SIG-M5 (cell line): ENCODE measurements at places on chromosomes 5 and 9.

DNA sequence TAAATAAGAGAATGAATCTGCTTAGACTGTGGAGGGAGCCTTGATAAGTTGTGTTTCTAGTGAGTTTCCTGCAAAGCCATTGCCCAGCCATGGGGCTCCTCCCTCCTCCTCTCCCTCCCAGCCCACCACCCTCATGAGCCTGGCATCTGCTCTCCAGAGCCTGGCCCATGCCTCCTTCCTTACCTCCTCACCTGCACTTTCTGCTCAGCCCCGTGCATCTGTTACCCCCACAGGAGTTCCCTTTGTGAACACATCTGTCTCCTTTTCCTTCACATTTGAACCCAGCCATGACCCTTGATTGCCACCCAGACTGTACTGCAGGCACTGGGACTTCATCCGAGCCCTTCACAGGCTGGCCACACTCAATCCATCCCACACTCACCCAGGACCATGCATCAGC is 395.6 kb downstream of the IRX2 start:
- DNase-seq = no peak

DNA sequence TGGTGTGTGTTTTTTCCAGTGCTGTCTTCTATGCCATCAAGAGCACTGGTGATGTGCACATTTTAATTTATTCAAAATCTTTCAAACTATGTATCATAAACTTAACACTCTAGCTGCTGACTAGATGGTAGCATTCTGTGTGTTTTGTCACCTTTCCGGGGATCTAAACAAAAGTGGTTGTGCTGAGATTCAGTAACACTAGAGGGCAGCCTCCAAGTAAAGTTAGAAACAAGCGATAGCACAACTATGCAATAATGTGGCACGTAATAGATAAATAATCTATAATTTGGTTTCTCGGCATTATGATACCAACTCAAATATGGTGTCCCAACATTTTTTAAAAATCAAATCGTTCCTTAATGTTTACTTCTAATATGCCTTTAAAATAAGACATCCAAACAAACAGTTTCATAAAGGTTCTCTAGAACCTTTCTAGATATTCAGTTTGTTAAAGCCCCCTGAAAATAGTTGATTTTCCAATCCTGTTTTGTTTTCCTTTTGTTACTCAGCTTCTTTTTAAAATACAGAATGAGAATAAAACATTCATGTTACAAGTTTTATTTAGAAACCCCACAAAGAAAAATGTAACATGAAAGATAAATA is 16.9 kb downstream of the SEMA6A start:
- DNase-seq = no peak

DNA sequence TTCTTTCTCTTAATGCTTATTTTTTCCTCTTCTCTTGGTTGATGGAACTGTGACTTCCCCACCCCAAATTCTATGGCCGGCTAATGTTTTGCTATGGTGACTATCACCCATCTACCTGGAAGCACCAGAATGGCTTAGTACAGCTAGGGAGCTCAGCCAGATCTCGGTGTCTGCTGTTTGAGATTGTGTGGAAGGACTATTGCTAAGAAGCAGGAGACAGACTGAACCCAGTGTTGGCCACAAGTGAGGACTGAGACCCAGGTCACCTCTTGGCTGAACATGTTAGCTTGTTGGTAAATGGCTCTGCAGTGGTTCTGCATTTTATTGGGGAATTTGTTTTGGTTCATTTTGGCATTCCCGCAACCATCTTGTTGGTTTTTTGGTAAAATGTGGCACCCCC is 2.7 kb downstream of the PRRC2B start:
- no peak for DNase-seq

GRCh38 chr9:19496321-19497050 is 87.7 kb downstream of the ACER2 start:
- DNase-seq = no peak

DNA sequence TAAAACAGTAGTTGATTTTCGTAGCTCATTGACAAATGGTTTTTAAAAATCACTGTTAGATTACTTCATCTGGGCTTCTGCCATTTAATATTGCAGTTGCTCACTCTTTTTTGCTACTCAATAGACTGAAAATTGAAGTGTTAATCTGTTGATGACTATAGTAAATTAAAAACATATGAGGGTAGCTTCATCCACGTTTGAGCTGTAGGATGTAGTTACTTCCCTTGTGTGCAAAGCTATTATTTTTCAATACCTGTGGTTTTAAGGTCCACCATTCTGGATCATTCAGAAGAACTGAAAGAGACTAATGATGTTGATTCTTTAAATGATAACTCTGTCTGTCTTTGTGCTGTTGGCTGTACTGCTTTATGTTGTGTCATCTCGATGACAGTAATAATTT is 74.7 kb downstream of the LNPEP start:
- no peak for DNase-seq

GRCh38 chr9:91904588-91905236 is 45.3 kb downstream of the ROR2 start:
- no peak for DNase-seq

GRCh38 chr5:14208071-14209021 is 65.2 kb downstream of the TRIO start:
- DNase-seq = no peak

DNA sequence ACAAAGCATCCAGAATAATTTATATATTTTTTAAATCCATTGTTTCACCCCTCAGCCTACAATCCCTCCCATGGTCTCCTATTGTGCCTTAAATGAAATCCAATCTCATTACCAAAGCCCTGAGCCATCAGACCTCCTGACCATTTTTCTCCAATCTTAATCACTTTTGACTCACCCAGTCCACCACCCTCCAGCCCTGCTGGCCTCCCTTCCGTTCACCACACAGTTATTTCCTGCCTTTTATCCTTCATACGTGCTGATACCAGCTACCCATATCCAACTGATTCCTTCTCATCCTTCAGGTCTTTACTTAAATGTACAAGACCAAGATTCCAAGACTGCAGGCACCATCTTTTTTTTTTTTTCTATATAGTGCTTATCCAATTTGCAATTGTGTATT is 1026.7 kb upstream of the DMAC1 start:
- no peak for DNase-seq

DNA sequence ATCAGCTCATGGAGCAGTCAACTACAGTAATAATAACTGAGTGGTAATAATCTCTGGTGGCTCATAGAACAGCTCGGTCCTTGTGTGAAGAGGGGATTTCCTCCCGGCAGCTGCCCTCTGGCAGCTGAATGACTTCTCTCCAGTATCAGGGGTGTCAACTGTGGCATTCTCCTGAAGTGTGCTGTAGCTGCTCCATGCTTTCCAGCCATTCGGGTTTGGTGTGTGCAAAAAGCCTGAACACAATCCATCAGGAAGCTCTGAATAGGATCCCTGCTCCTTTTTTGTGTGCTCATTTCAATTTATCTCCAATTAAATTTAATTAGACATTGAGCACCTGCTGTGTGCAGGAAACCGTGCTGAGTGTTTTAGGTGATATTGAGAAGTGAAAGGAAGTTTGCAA is 59.8 kb upstream of the BARX1 start:
- DNase-seq = no peak

DNA sequence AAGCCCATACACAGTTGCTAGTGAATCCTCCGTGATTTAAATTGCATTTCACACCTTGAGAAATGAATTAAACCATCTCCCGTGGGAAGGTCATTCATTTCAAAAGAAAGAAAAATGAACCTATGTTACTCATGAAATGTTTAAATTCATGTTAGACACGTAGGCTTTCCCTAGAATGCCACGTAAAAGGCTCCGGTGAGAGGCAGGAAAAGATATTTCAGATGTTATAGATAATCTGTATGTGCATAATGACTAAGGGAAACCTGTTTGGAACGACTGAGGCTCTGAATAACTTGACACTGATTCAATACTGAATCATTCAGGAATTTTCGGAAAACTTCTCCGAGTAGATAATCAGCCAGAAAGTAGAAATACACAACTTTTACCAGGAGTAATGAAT is 134.3 kb upstream of the ICE1 start:
- no peak for DNase-seq

- DNase-seq = no peak
Observed at GRCh38 chr9:27184556-27185351, 75.7 kb downstream of the TEK start.

DNA sequence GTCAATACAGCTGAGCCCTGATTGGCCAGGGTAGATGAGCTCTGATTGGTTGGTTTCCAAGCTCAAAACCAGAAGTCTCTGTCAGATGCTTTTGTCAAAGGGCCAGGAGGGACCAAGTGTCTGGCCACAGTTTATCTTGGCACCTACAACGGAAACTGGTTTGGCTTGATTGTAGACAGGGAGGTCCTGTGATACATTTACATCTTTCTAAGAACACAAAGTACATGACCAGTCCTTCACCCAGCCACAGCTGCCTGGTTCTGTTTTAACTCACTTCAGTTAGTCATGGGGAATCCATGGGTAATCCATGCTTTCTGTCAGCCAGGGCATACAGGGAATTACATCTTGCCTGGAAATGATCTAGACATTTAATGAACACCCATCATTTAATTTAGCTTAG is 171.2 kb downstream of the SLC12A2 start:
- no peak for DNase-seq
